SHP77 treated with DMSO at 0.1 percent for 48 hours (cell line): ENCODE measurements at places on chromosomes 7 and 10.

- DNase-seq, result no peak
These were observed 2.5 kb downstream of the VOPP1 start for GRCh38 chr7:55569797-55570196.

DNA sequence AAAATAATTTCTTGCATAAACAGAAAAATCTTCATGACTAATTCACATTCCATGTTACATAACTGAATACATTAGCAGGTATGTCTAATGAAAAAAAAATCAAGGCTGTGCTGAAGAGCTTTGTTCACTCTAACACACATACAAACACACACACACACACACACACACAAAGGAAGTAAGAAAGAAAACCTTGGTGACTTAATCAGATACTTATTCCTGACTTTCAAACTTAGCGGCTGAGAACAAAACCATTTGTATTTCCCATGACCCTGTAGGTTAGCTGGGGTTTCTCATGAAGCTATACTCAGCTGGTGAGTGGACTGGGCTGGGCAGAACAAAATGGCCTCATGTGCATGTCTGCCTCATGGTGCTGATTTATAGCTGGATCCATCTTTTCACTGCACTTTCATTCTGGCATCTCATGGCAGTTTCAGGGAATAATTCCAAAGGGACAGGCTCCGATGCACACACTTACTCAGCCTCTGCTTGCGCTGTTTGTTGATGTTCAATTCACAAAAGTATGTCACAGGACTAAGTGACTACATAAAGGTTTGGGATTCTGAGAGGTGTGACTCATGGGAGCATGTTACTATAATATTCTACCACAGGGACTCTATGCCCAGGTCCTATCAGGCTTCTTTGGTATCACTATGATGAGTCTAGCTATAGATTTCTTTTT lies 161.2 kb downstream of the PCLO start:
- no peak for DNase-seq

GRCh38 chr7:30831936-30832335 lies 60.7 kb downstream of the MINDY4 start:
- DNase-seq, result no peak

DNA sequence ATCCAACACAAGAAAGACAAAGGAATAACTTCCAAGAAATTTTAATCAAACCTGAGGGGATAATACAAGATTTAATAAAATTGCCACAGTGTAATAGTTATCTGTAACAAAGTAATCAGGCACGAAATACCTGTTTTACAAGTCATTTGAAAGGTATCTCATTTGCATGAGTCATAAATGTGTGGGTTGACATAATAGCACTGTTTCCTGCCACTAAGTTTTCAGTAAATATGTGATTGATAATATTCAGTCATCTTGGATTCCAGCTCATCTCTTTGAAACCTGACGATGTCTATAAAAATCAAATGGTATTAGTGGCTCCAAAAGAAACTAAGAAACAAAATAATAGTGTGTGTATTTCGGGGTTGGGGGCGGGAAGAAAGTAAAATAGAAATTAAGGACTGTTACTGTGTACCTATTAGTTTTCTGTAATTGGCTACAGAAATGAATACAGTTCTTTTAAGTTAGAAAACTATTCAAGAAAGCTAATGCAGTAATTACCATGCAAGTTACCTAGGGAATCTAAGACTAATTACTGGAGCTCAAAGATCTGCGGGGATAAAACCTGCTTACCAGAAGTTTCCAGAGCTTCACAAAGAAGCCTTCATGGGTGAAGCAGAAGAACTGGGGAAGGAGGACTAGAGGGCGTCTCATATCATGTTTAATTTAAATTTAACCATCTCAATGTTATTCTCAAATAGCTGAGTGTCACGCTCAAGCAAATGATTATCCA lies 100.7 kb downstream of the ST8SIA6 start:
- no peak for DNase-seq

DNA sequence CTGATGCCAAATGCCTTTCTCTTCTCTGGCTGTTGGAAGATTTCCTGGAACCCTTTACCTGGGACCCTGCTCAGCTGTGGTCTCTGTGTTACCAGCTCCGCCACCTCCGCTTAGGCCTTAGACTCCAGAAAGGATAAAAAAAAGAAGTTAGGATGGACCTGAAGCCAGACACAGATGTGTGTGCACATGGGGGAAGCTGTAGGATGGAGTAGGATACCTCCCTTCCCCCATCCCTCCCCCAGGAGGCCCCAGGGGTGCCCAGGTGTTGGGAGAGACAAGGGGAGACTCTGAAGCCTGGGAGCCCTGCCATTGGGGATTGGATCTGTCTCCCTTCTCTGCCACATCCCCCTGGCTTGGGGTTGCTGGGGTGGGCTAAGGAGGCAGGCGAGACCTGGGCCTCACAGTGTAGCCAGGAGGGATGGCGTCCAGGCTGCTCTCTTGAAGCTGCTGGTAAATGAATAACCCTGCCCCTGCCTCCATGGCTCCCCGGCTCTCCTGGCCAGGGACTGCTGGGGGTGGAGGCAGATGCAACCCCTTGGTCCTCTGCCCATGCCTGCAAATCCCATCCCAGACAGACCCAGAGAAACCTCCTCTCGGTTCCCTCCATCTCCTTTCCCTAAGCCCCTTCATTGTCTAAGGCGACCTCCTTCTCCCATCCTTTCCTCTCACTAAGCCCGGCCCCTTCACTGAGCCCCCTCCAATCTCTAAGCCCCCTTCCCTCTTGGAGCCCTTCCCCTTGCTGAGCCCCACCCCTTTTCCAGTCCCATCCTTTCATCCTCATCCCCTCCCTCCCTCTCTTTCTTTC lies 8.0 kb downstream of the CLDN3 start:
- DNase-seq, result no peak

GRCh38 chr10:68301790-68302502 lies 29.9 kb upstream of the HNRNPH3 start:
- DNase-seq, result no peak

- no peak for DNase-seq
These were observed 39.9 kb upstream of the RABGEF1 start for GRCh38 chr7:66700633-66701131.

DNA sequence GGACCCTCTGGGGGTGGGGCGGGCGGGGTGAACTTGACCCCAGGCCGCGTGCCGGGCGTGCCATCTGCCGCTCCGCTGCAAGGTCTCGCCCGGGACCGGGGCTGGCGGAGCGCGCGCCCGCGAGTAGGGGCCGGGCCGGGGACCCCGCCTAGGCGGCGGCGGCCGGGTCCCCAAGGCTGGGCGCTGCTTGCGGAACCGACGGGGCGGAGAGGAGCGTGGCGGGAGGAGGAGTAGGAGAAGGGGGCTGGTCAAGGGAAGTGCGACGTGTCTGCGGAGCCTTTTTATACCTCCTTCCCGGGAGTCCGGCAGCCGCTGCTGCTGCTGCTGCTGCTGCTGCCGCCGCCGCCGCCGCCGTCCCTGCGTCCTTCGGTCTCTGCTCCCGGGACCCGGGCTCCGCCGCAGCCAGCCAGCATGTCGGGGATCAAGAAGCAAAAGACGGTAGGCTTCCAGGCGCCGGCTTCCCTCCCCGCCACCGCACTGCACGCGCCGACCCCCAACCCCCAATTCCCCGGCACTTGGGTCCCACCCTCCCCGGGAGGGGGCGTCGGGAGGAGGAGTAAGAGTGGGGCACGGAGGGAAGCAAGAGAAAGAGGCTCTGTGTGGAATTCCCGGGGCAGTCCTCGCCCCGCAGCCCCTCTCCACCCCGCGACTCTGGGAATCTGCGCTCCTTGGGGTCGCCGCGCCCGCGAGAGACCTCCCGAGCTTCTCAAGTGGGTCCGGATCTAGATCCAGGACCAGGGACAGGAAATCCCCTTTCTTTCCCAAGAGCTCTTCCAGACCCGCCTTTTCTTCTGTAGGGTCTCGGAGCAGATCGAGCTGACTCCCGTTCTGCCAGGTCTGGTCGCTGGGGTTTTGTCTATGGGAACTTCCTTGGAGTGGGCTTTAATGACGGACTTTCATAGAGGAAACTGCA lies at the start of gene PAPSS2:
TSS of gene PAPSS2 (plus strand) at position 308 of the 913 bp plus-strand sequence. CDS start at position 412, 104 bp downstream.
- DNase-seq, result no peak

GRCh38 chr10:14560274-14560673 lies 214.4 kb downstream of the FAM107B start:
- no peak for DNase-seq

DNA sequence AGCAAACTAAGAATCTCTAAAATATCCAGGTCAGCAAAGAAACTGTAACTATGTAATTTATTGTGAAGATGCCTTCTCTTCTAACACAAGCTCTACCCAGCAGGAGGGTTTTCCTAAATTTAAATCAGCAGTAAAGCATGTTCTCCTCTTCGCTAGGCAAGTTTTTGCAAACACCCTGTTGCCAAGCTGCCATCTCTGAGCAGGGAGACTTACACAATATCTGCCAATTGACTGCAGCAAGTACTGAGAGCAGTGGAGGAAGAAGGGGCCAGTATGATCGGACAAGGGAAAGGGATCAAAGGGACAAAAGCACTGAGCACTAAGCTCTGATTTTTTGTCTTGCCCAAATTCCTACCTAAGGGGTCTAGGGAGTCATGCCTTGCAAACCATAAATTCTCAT lies 16.0 kb upstream of the LANCL2 start:
- no peak for DNase-seq

DNA sequence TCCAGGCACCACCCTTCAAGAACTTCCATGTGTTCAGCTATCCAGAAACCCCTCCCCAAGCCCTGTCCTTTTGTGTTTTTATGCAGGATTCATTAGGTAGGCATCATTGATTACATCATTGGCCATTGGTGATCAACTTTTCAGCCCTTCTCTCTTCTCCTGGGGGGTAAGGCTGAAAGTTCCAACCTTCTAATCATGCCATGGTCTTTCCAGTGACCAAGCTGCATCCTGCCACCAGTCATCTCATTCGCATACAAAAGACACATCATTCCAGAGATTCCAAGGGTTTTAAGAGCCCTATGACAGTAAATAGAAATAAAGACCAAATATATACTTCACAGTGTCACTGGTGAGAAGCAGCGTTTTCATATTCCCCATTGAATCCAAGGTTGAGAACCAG lies 48.2 kb downstream of the DNAJC12 start:
- DNase-seq, result no peak

DNA sequence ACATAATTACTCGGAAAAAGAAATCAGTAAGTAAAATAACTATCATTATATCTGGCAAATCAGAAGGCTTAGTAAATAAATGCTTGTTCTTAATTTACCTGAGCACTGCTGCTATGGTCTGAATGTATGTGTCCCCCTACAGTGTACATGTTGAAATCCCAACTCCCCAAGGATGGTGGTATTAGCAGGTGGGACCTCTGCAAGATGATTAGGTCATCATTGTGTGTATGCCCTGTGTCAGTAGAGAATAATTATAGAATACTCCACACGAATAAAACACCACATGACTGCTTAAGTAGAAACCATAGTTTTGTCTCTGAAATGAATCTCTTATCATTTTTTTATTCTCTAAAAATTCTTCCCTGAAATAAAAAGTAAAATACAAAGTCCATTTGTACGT lies 101.6 kb downstream of the RNF133 start:
- DNase-seq, result no peak
